ENCODE measurements at places on chromosomes 7 and 10. TPM values are rescaled to one million over a fixed set of nuclear protein-coding genes. Genes with fewer than 3 reads are reported as not detected.
A peak's percentile ranks its signal among the peaks of the same experiment; 100 is the strongest.

The SCD gene
- 25.4 TPM for total RNA-seq

DNA sequence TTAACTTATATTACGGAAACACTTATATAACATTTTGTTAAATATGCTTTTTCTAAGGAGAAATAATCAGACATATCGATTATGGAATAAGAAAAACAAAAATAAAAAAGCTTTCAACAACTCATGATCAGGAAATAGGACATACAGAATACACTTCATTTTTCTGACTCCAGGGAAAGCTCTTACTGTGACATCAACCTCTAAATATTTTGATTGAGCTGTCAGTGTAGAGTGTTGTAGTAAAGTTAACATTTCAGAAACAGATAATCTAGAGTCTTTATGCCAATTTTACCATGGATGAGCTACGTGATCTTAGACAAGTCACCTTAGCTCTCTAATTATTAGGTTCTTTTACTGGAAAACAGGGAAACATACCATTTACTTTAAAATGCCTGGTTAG, 218.9 kb upstream of the SORCS1 start:
- H3K4me1 ChIP-seq: no peaks in the 10 kb centered on the region
- H3K36me3 ChIP-seq: no peaks in the 10 kb centered on the region
- H3K4me3 ChIP-seq: no peak overlapping the region
- H3K27me3 ChIP-seq: no peaks in the 10 kb centered on the region
- DNase-seq: no peak

- H3K27ac ChIP-seq: no peak overlapping the region
- no peaks in the 10 kb centered on the region for H3K27me3 ChIP-seq
- DNase-seq: no peak
- no peaks in the 10 kb centered on the region for H3K36me3 ChIP-seq
- H3K4me1 ChIP-seq: no peaks in the 10 kb centered on the region
Measured at GRCh38 chr7:86209036-86209435, 434.7 kb upstream of the GRM3 start.

- no peaks in the 10 kb centered on the region for H3K27me3 ChIP-seq
- H3K4me1 ChIP-seq: no peaks in the 10 kb centered on the region
- no peak overlapping the region for H3K4me3 ChIP-seq
- H3K36me3 ChIP-seq: no peaks in the 10 kb centered on the region
Measured at GRCh38 chr10:82377608-82378007, 502.6 kb downstream of the NRG3 start.

DNA sequence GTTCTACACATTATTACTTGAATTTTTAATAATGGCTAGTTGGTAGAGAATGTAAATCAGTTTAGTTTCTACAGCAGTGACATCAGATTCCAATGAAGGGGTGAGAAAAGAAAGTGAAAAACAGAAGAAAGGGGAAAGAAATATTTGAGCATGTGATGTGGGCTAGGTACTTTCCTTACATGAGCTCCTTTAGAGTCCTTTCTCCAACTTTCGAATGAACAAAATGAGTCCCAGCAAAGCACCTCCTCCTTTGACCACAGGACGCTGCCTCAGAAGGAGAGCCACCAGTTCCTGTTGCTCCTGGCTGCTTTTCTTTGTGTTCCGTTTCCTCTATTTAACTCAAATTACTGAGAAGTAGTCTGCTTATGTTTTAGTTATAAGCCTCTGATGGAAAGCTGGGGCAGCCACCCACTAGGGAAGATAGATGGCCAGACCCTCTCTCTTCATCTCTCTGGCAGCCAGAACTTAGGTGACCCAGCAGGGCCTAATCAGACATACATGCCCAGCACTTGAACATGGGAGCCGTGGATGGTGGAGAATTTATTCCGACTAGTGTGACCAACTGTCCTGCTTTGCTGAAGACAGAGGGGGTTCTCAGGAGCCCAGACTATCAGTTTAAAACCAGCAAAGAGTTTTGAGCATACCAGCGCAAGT, 82.4 kb upstream of the NME8 start:
- no peak overlapping the region for H3K4me3 ChIP-seq
- H3K27ac ChIP-seq: no peak overlapping the region
- no peaks in the 10 kb centered on the region for H3K36me3 ChIP-seq
- H3K4me1 ChIP-seq: no peaks in the 10 kb centered on the region

- H3K4me1 ChIP-seq: no peaks in the 10 kb centered on the region
- no peak overlapping the region for H3K27ac ChIP-seq
- H3K27me3 ChIP-seq: no peaks in the 10 kb centered on the region
- H3K36me3 ChIP-seq: no peaks in the 10 kb centered on the region
Measured at GRCh38 chr7:88395715-88396114, 89.0 kb upstream of the STEAP4 start.

DNA sequence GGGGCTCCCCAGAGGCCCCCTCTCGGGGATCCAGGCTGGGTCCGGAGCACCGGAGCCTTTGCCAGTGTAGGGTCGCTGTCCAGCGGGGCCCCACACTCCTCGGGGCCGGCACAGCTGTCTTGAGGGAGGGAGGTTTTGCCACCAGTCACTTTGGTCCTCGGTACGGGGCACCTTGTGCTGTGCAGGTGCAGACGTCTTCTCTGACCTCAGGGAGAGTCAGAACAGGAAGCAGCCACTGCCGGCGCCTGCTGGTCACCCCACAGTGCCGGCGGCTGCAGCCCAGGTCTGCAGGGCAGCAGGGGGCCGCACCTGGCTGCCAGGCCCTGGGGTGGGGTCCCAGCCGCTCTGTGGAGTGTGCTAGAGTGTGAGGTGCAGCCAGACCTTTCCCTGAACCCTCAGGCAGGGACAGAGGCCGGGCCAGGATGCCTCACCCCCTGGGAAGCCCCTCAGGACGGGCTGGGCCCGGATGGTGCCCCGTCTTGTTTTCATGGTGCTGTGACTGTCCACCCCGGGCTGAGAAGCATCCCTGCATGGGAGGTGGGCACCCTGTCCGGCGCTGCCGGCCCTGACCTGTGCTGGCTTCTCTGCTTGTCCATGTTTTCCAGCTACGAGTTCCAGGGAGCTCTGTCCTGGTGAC, 8.2 kb downstream of the MAFK start:
- H3K27ac ChIP-seq: peak overlapping the region; percentile 99
- H3K27me3 ChIP-seq: no peaks in the 10 kb centered on the region
- H3K4me3 ChIP-seq: peak overlapping the region; percentile 42

- no peaks in the 10 kb centered on the region for H3K27me3 ChIP-seq
- no peak overlapping the region for H3K4me3 ChIP-seq
- peak overlapping the region; percentile 20 for H3K27ac ChIP-seq
- no peaks in the 10 kb centered on the region for H3K36me3 ChIP-seq
- DNase-seq: no peak
- H3K4me1 ChIP-seq: no peaks in the 10 kb centered on the region
Measured at GRCh38 chr10:59536167-59537014, 173.3 kb downstream of the SLC16A9 start.

The SH2D4B gene
- 0.12 TPM for total RNA-seq

- no peaks in the 10 kb centered on the region for H3K4me1 ChIP-seq
- no peak overlapping the region for H3K4me3 ChIP-seq
- H3K27ac ChIP-seq: no peak overlapping the region
- no peaks in the 10 kb centered on the region for H3K36me3 ChIP-seq
- no peaks in the 10 kb centered on the region for H3K27me3 ChIP-seq
Measured at GRCh38 chr7:80459776-80460510, 51.9 kb downstream of the GNAT3 start.
